Umbilical cord (tissue), 2 donors: ENCODE measurements at places on chromosomes 6 and 20. TPM values are rescaled to one million over a fixed set of nuclear protein-coding genes. Genes with fewer than 3 reads are reported as not detected.

DNA sequence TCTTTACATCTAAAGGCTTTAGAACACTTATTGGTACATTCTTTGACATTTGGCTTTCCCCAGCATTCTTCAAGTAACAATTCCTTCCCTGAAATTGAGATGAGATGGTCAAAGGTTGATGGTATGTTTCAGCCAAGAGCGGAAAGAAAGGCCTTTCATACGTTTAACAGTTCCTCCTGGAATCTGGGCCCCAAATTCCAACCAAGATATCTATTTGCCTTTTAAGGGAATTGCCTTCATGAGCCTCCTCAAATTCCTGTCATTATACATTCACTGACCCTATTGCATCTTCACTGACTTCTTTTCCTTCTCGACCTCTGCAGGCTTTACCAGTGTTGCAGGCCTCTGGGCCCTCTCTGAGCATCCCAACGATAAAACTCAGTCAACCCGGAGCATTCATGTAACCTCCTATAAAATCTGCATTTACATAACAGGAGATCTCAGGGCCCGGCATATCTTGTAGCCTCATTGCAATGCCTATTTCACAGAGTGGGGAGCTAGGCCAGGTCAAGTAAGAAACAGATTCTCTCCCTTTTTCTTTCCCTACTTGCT is 18.3 kb upstream of the WFDC9 start:
- no peak for DNase-seq

DNA sequence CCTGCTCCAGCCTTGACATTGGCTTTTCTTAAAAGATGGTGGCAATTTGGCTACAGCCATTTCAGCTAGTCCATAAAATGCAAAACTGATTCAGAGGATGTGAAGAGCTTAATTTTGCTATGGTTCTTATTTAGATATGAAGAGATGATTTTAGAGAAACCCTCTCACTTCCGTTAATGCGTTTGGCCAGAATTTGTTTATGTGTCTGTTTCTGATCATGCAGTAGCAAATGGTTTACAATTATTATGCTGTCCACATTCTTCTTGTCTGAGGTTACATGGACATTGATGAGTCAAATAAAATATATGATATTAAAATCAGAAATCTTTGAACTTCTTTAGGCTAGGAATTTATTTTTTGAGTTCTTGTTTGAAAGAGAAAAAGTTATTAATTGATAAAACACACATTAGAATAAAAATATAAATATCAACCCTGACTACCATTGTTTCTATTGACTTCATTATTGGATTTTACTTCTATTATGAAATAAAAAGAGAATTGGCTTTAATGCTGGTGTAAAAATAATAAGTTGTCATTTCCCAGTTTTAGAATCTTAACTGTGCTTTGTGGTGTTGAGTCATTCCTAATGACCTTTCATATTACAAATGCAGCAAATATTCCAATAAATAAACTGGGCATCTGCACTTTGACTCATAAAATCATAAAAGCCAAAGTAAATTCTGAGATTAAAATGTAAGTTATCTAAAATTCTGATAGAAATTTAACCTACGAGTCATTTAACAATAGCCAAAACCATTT is 1286.0 kb upstream of the GJE1 start:
- no peak for DNase-seq

GRCh38 chr6:18432180-18432579 is 45.0 kb downstream of the RNF144B start:
- no peak for DNase-seq

- no peak for DNase-seq
Observed at GRCh38 chr6:28597217-28597835, 71.6 kb downstream of the GPX5 start.

- peak; percentile 59 for DNase-seq
Observed at GRCh38 chr6:161271343-161272030, 2.4 kb downstream of the AGPAT4 start.

GRCh38 chr20:21633829-21634228 is 71.6 kb upstream of the PAX1 start:
- DNase-seq: no peak

DNA sequence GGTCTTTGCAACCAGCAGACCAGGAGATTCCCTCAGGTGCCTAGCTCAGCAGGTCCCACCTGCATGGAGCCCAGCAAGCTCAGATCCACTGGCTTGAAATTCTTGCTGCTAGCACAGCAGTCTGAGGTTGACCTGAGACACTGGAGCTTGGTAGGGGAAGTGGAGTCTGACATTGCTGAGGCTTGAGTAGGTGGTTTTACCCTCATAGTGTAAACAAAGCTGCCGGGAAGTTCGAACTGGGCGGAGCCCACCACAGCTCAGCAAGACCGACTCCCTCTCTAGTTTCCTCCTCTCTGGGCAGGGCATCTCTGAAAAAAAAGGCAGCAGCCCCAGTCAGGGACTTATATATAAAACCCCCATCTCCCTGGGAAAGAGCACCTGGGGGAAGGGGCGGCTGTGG is 34.3 kb downstream of the PRSS35 start:
- no peak for DNase-seq

- no peak for DNase-seq
Observed at GRCh38 chr6:152093711-152094110, 286.2 kb downstream of the ESR1 start.

DNA sequence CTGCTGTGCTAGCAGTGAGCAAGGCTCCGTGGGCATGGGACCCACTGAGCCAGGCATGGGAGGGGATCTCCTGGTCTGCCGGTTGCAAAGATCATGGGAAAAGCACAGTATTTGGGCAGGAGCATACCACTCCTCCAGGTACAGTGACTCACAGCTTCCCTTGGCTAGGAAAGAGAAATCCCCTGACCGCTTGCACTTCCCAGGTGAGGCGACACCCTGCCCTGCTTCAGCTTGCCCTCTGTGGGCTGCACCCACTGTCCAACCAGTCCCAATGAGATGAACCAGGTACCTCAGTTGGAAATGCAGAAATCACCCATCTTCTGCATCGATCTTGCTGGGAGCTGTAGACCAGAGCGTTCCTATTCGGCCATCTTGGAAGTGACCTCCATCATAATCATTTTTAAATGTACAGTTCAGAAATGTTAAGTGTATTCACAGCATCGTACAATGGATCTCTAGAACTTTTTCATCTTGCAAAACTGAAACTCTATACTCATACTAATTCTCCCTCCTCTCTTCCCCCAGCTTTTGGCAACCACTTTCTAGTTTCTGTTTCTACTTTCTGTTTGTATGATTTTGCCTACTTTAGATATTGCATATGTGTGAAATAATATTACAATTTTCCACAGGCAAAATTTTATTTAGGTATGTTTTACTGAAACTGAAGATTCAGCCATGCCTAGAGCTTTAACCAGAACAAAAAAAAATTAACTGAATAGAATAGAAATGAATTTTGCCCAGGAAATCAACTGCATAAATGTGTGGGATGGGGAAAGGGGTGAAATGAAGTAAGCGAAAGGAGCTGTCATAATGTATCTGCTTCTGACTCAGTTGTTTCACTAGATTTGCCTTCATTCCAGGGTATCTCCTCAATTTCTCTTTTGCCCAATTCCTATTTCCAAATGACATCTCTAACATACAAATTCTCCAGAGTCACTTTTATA is 100.0 kb downstream of the RWDD2A start:
- no peak for DNase-seq

DNA sequence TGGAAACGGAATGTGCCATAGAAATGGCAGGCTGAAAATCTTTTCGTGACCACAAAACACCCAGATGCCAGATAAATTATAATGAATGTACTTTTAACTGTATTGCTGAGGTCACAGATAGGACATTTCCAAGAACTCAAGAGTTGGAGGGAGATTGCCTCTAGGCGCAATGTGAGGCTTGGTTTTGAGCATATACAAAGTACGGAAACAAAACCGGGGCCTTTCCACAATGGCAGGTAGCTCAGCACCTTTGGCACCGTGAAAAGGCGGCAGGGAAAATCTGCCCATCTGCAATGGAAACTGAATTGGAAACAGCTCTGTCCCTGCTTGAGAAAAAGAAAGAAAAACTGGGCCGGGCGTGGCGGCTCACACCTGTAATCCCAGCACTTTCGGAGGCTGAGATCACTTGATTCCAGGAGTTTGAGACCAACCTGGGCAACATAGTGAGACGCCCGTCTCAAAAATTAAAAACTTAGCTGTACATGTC is 10.5 kb upstream of the C20orf144 start:
- no peak for DNase-seq

DNA sequence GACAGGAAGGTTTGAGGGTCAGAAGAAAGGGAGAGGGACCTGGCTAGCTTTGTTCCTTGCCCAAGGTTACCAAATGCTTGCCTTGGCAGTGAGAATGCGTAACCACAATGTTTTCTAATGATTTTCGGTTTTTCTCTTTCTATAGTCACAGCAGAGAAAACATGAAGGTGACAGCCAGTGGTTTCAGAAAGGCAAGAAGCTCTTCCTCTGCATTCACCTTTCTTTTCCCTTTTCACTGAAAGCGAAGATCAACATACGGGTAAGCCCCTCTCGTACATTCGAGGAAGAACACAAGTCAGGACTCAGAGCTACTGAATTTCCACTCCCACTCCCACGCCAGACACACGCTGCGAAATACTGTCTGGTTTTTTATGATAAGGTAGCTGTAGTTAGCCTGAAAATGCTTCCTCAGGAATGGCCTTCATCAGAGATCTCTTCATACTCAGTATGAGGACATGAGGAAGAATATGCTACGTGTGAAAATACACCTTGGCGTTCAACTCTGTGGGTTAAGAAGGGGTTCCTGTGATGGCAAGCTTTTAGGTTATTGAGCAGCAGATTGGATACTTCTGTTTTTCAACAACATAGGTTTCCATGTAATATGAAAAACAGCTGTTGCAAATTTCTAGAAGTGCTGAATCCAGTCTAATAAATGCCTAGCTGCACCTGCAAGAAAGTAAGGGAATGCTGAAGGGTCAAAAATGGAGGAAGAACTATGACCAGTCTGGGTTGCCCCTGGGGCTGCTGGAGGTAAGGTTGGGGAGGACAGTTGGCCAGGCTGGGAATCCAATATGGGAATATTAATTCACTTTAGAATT is 7.4 kb upstream of the CD83 start:
- no peak for DNase-seq

WFDC6 gene
- not detected for total RNA-seq
